Ascending aorta (tissue), 2 donors: ENCODE measurements at places on chromosomes 6 and 20. TPM values are rescaled to one million over a fixed set of nuclear protein-coding genes. Genes with fewer than 3 reads are reported as not detected.

Gene HTR1B
- total RNA-seq = 12.0 TPM

Gene SLC22A23
- total RNA-seq = 42.0 TPM

Gene DLK2
- not detected for total RNA-seq

Gene BACH2
- 7.7 TPM for total RNA-seq

Gene RFX6
- total RNA-seq = not detected

Gene MOG
- not detected for total RNA-seq

Gene DST
- 223 TPM for total RNA-seq

Gene IFT52
- 15.2 TPM for total RNA-seq

Gene ARMC12
- not detected for total RNA-seq

Gene METTL24
- 2.0 TPM for total RNA-seq

Gene CST11
- total RNA-seq = not detected
